ENCODE measurements at places on chromosomes 1 and 21.

- no peaks in the 10 kb centered on the region for H3K27me3 ChIP-seq
- no peaks in the 10 kb centered on the region for H3K4me1 ChIP-seq
- H3K4me3 ChIP-seq = no peak overlapping the region
- no peaks in the 10 kb centered on the region for H3K36me3 ChIP-seq
- H3K27ac ChIP-seq = no peak overlapping the region
- DNase-seq = peak; percentile 34
Measured at GRCh38 chr21:31991356-31992331, 118.8 kb downstream of the HUNK start.

DNA sequence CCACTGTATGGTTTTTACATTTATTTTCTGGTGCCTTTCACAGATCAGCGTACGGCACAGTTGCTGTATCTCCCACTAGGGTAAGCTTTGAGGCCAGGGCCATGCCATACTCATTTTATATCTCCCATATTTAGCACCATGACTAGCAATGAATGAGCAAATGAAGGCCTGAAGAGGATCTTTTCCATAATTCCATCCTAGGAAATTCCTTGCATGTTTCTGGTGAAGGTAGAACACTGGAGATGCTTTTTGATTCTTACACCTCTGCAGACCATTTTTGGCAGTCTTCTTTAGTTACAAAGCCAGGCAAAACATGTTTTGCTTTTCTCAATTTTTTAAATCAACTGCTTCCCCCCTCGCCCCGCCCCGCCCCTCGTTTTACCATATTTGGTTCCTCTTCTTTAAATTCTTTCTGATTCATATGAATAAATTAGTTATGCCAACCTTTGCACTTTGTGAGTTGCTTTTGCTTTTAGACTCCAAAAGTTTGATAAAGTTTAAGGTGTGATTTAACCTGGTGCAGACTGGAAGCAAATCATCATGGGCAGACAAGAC, 78.9 kb upstream of the AK4 start:
- H3K27me3 ChIP-seq = no peaks in the 10 kb centered on the region
- DNase-seq = no peak
- no peak overlapping the region for H3K4me3 ChIP-seq
- no peaks in the 10 kb centered on the region for H3K36me3 ChIP-seq
- H3K27ac ChIP-seq = no peak overlapping the region

DNA sequence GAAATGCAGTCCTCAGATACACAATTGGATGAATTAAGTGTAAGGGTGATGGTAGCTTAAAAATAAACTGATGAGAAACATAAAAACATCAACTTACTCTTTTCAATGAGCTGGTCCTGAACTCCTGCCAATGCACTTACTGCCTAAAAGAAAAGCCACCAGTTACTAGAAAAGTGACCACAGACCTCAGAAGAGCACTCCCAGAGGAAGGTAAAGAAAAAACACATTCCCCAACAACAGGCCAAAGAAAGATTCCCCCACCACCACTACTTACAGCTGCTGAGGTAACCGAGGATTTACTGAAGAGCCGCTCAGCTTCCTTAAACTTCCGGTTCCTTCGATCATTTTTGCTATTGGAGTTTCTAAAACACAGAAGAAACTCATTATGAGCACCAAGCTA, 5.4 kb downstream of the MEAF6 start:
- no peak overlapping the region for H3K4me3 ChIP-seq
- no peak overlapping the region for H3K27ac ChIP-seq
- H3K36me3 ChIP-seq = peaks cover 2% of the 10 kb centered on the region
- peaks cover 3% of the 10 kb centered on the region for H3K4me1 ChIP-seq

DNA sequence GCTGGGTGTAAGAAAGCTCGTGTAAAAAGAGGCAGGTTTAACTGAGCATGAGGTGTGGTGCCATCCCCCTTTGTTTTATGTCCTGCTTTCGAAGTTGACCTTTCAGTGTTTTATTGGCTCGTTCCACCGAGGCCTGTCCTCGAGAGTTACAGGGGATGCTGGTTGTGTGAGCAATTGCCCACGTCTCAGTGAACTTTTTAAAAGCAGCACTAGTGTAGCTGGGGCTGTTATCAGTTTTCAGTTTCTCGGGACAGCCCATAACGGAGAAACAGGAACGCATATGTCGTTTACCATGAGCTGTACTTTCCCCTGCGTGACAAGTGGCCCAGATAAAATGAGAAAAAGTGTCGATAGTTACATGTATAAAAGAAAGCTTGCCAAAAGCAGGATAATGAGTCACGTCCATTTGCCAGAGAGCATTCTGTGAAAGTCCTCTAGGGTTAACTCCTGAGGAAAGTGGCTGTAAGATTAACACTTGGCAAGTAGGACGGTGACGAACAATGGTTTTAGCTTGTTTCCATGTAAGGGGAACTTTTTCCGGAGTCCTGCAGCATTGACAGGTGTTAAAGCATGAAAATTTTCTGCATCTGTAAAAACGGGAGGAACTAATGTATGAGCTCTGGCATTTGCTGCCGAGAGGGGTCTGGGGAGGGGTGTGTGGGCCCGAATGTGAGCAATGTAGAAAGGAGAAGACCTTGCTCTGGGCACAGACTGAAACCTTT, 7.8 kb upstream of the LRRC47 start:
- no peak for DNase-seq
- no peaks in the 10 kb centered on the region for H3K4me1 ChIP-seq
- H3K4me3 ChIP-seq = no peak overlapping the region
- H3K27ac ChIP-seq = no peak overlapping the region

DNA sequence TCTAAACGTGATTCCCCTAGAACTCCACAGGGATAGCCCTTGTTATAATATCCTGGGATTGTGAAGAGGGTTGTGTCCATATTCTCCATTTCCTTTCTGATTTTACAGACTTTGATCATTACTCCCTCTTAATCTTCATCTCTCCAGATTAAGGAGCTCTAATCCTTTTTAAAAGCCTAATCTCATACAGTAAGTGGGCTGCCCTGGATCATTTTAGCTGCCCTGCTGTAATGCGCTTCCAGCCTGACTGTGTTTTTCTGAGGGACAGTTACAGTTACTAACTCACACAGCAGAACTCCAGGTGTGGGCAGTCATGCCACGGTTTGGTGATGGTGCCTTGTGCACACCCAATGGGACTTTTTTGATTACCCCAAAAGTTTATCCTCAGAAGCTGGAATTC, 33.5 kb downstream of the PROX1 start:
- DNase-seq = no peak
- H3K4me3 ChIP-seq = no peak overlapping the region
- no peaks in the 10 kb centered on the region for H3K27me3 ChIP-seq
- no peaks in the 10 kb centered on the region for H3K4me1 ChIP-seq
- H3K36me3 ChIP-seq = no peaks in the 10 kb centered on the region

GRCh38 chr1:31926853-31927660, 11.1 kb downstream of the PTP4A2 start:
- DNase-seq = no peak
- no peaks in the 10 kb centered on the region for H3K36me3 ChIP-seq
- H3K4me1 ChIP-seq = peaks cover 13% of the 10 kb centered on the region
- no peaks in the 10 kb centered on the region for H3K27me3 ChIP-seq
- H3K27ac ChIP-seq = no peak overlapping the region
- H3K4me3 ChIP-seq = no peak overlapping the region

- no peak overlapping the region for H3K27ac ChIP-seq
- H3K36me3 ChIP-seq = no peaks in the 10 kb centered on the region
- no peak overlapping the region for H3K4me3 ChIP-seq
- DNase-seq = no peak
Measured at GRCh38 chr1:169161496-169162194, 55.2 kb downstream of the ATP1B1 start.

DNA sequence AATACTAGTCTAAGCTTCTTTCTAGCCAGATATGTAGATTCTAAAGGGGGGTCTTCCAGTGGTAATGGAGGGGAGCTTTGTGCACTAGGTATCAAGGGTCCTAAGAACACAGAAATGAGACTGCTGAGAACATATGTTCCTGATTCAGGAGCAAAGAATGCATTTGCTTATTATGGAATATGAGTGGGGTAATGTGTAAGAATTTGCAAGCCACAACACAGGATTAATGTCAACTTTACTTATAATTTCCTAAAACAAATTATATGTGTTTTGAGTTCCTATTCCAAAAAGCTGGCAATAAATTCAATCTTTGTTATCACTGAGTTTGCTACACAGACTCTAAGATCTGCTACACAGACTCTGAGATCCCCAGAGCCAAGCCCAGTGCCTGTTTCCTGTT, 357.0 kb upstream of the PTBP2 start:
- no peaks in the 10 kb centered on the region for H3K4me1 ChIP-seq
- H3K4me3 ChIP-seq = no peak overlapping the region
- H3K27ac ChIP-seq = no peak overlapping the region
- no peak for DNase-seq

GRCh38 chr1:24696756-24697330, 48.4 kb upstream of the CLIC4 start:
- DNase-seq = no peak
- H3K4me1 ChIP-seq = peaks cover 2% of the 10 kb centered on the region
- H3K27me3 ChIP-seq = no peaks in the 10 kb centered on the region
- H3K4me3 ChIP-seq = no peak overlapping the region

GRCh38 chr1:223109581-223110026, 33.4 kb downstream of the TLR5 start:
- no peaks in the 10 kb centered on the region for H3K27me3 ChIP-seq
- no peak overlapping the region for H3K4me3 ChIP-seq
- no peak overlapping the region for H3K27ac ChIP-seq
- H3K36me3 ChIP-seq = no peaks in the 10 kb centered on the region
- DNase-seq = peak; percentile 45

GRCh38 chr1:231969076-231969475, 342.5 kb downstream of the DISC1 start:
- no peak for DNase-seq
- no peaks in the 10 kb centered on the region for H3K27me3 ChIP-seq
- H3K4me1 ChIP-seq = no peaks in the 10 kb centered on the region

GRCh38 chr1:236835491-236835890, 40.4 kb downstream of the MTR start:
- H3K27me3 ChIP-seq = no peaks in the 10 kb centered on the region
- no peak overlapping the region for H3K27ac ChIP-seq
- peaks cover 4% of the 10 kb centered on the region for H3K36me3 ChIP-seq

GRCh38 chr1:67339623-67340343, 32.1 kb downstream of the IL12RB2 start:
- no peaks in the 10 kb centered on the region for H3K27me3 ChIP-seq
- peaks cover 2% of the 10 kb centered on the region for H3K4me1 ChIP-seq
- no peak overlapping the region for H3K4me3 ChIP-seq
- H3K27ac ChIP-seq = no peak overlapping the region
- no peaks in the 10 kb centered on the region for H3K36me3 ChIP-seq

DNA sequence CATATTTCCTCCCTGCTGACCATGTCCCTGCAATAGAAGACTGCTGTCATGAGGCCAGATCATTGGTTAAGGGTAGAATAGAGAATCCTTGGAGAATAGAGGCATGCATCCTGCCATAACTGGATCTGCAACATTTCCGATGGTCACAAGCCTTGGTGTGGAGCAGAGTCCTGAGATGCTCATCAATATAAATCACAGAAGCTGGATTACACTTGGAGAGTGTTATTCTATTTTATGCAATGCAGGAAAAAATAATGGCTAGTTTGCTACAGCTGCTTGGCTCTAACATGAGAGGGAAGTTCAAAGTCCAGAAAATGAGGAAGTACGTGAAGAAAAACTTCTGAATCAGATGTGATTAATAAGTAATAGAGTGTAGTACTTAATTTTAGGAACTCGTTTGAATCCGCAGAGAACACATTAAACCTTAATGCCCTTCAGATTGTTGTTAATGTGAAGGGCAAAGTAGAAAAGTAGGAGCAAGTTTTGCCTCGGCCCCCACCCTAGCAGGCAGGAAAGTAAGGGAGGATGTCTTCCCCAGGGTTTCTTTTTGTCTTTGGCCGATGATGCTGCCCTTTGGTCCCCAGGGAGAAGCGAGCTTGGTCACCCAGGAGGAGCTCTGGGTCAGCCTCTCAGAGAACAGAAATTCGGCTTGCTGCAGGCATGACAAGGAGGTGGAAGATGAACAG, 59.5 kb downstream of the KCNK1 start:
- no peaks in the 10 kb centered on the region for H3K36me3 ChIP-seq
- no peak overlapping the region for H3K27ac ChIP-seq
- no peak for DNase-seq

DNA sequence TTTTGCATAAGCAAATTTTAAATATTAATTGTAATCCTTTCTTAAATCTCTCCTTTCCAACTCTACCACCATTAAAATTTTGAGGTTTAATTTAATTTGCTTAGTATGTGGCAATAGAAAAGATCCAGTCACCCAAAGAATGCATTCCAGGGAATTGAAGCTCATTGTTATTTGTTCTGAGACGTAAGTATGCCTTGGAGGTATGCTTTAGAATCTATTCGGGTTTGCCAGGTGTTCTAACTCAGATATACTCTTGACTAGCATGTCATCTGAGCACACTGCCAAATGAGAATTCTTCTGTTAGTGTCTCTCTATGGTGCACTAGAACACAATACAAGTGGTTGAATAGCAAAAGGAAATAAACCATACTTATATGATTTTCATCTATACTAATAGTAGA, 813.6 kb upstream of the ADGRL2 start:
- no peaks in the 10 kb centered on the region for H3K4me1 ChIP-seq
- H3K27ac ChIP-seq = no peak overlapping the region
- H3K27me3 ChIP-seq = no peaks in the 10 kb centered on the region
- DNase-seq = peak; percentile 9
- H3K36me3 ChIP-seq = no peaks in the 10 kb centered on the region
- no peak overlapping the region for H3K4me3 ChIP-seq

GRCh38 chr21:32483293-32483595, 70.7 kb downstream of the EVA1C start:
- H3K4me1 ChIP-seq = no peaks in the 10 kb centered on the region
- no peaks in the 10 kb centered on the region for H3K36me3 ChIP-seq
- H3K27me3 ChIP-seq = no peaks in the 10 kb centered on the region
- no peak overlapping the region for H3K27ac ChIP-seq

DNA sequence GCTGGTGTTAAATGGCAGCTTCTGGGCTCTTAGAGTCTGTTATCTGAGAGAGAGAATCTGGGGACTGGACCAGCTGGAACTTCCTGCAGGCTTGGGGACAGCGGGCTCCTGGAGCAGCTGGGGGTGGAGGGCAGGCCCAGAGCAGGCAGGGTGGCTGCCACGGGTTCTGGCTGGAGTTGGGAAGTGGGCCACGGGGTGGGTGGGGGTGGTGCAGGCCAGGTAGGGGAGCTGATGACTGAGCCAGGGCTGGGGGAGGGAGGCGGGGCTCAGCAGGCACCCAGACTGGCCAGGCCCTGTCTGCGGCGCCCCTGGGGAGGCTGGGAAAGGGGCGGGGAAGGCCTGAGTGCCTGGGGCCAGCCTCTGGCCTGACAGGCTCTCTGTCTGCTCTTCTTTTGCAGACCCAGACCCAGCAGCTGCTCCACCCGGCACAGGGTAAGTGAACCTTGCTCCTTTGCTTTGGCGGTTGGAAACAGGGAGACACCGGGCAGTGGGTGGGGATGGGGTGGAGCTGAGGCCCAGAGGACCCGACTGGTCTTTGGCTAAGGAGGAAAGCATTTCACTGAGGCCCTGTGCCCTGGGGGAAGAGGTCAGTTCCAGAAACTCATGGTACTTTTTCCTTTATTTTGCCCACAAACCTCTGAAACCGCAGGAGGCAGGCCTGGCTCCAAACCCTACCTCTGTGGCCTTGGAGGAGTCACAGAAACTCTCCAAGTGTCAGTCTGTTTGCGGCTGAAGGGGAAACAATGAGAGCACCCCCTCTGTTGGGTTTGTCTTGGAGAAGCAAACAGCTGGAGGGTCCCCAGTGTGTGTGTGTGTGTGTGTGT, 48.8 kb downstream of the ARHGEF10L start:
- peak overlapping the region; percentile 19 for H3K4me3 ChIP-seq
- H3K27ac ChIP-seq = peak overlapping the region; percentile 81
- DNase-seq = peak; percentile 72
- H3K27me3 ChIP-seq = no peaks in the 10 kb centered on the region

All from mesendoderm (in vitro differentiated cells).